ENCODE measurements at places on chromosomes 2 and 18.

GRCh38 chr2:21781962-21782361 is 658.2 kb downstream of the TDRD15 start:
- DNase-seq = no peak

GRCh38 chr2:68103030-68103708 is 40.4 kb upstream of the C1D start:
- DNase-seq = no peak

DNA sequence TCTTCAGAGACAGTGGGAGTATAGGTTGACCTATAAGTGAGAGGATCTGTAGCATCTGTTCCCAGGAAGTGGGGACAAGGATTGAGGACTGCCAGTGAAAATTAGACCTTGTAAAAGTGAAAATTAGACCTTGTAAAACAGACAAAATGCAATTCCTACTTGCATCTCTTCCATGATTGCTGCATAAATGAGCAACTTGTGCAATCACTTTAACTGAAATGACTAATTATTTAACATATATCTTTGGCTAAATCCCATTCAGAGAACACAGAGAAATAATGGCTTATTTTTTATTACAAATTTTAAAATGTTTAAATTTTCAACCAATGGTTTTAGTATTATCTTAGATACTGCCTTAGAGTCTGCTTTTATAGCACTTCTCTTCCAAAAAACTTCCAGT is 67.2 kb upstream of the NABP1 start:
- DNase-seq = no peak

- no peak for DNase-seq
These were observed 420.1 kb upstream of the ACVR2A start for GRCh38 chr2:147424766-147425165.

- DNase-seq = no peak
These were observed 108.4 kb downstream of the PRELID3A start for GRCh38 chr18:12516049-12516630.

- DNase-seq = no peak
These were observed 76.3 kb downstream of the COLEC12 start for GRCh38 chr18:424071-424661.

DNA sequence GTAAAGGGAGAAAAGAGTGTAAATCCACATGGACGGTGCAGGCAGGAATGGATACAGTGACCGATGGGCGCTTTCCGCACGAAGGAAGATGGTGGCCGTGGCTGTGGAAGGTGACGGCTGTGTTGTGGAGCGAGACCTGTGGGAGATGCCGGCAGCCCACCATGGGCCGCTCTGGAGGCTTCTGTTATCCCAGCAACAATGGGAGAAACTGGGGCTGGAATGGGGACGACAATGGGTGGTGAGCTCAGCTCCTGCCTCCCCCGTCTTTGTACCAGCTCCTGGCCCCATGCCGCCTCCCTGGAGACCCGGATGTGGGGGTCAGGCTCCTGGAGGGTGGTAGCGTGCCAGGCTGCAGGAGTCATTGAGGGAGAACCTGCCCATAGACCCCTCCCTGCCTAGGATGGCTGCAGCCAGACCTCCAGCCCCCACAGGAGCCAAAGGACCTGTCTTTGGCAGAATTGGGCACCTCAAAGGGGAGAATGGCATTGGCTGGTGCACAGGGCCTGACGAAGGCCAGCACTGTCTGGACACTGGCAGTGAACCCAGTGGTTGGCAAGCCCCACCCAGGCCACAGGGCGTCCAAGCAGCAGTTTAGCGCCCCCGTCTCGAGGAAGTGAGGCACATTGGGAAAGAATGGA is 72.6 kb downstream of the SLC66A2 start:
- no peak for DNase-seq

- no peak for DNase-seq
These were observed 31.4 kb downstream of the ABCB11 start for GRCh38 chr2:168999668-169000213.

GRCh38 chr18:27762054-27762453 is 414.9 kb downstream of the CDH2 start:
- DNase-seq = no peak

DNA sequence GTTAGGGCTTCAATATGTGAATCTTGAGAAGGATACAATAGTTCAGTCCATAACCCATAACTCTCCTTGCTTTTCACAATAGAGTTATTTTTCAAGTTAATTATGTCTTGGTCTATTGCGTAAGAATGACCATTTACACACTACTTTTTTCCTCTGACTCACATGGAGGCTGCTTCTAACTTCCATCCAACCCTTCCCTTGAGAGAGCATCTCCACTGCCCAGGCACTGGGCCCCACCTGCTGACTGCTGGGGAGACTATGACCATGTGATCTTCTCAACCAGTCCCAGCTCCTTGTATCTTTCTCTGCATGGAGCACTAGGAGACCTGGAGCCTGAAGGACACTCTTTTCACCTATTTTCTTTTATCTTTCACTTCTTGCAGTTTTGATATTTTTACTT is 251.5 kb downstream of the GPD2 start:
- no peak for DNase-seq

GRCh38 chr18:38421872-38422615 is 856.4 kb upstream of the CELF4 start:
- no peak for DNase-seq

Measured in glomerular endothelial cell (primary cell).